Stimulated activated naive CD8-positive, alpha-beta T cell treated with anti-CD3 and anti-CD28 coated beads, Interleukin-15, amount 100 ng/mL, for 72 hours (primary cell): ENCODE measurements at places on chromosomes 11 and 22.

GRCh38 chr11:44578279-44578678 is 12.8 kb downstream of the CD82 start:
- no peak for DNase-seq

GRCh38 chr11:125262830-125263218 is 98.3 kb downstream of the PKNOX2 start:
- DNase-seq = no peak

DNA sequence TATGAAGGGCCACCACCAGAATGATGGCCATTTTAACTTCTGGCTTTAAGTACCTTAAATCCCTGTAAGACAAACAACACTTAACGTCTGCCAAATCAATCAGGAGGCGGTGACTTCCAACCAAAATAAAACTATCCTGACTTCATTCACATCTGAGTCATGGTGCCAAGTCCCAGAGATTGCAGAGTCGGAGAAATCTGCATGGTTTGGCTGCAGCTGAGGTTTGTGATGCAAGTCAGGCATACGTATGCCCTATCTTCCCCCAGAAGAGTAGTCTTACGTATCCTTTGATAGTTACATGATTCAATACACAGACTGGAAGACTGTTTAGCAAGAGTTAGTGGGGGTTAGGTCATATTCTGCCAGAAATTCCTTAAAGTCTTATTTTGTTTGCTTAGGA is 1.7 kb upstream of the GAB2 start:
- no peak for DNase-seq

DNA sequence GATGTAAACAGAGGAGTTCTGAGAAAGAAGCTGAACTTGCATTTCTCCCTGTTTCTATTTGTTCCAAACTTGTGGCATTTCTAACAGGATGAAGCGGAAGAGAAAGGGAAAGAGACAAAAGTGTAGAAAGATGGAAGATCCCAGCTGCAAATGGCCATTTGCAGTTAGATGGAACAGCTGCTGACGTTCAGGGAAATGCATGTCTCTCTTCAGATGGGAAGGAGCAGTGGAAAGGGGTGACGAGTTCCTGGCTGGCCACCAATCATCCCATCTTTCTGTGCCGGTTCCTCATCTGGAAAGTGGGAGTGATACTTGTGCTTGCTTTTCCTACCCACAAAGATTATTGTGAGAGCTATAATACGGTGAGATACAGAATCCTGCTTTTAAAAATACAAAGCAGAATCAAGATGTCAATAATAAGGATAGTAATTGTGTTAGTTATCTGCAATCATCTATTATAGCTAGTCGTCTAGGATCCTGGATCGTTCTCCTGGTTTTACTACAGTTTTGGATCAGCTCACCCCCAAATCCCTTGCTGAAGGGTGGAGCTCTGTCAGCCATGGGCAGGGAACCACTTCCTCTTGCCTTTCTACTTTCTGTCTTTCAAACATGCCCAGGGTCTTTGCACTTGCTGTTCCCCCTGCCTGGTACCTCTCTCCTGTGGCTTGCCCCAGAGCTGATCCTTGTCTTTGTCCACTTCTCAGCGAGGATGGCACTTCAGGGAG is 1.2 kb upstream of the TIMP3 start:
- no peak for DNase-seq

- no peak for DNase-seq
Measured at GRCh38 chr11:74048993-74049392, 40.1 kb upstream of the UCP3 start.

DNA sequence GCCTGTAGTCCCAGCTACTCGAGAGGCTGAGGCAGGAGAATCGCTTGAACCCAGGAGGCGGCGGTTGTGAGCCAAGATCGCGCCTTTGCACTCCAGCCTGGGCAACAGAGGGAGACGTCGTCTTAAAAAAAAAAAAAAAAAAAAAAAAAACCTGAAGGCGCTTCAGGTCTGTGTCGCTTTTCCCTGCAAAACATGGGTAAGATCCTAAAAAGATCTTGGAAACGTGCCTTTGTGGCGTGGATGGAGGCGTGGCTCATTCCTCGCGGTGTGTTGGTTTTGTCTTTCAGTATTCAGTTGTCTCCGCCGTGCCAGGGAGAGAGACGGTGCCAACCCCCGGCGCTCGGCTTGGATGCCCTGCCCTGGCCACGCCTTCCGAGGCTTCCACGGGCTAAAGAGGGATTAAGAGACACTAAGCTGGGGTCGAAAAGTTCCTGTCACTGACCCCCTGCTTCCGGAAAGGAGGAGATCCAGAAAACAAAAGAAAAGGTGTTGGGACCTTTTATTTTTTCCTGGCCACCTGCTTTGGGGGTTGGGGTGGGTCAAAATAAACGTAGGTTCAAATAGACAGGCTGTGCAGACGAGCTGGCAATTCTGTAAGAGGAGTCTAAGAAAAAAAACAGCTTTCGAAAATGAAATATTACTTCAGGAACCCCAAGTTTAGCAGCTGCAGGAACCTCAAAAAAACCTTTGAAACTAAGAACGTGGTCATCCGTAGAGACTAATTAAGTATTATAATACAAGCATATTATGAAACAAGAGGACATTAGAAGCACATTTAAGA is 1.1 kb upstream of the SLC35F2 start:
- peak; percentile 30 for DNase-seq

DNA sequence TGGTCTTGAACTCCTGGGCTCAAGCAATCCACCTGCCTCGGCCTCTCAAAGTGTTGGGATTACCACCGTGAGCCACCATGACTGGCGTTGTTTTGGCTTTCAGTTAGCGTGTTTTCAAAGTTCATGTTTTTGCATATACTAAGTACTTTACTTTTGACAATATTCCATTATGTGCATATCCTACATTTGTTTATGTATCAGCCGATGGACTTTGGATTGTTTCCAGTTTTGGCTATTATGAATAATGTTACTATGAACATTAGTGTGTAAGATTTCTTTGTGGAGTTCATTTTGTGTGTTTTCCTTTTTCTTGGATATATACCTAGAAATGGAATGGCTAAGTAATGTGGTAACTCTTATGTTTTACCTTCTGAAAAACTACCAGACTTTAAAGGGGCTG is 9.9 kb downstream of the CSTF3 start:
- DNase-seq = no peak

DNA sequence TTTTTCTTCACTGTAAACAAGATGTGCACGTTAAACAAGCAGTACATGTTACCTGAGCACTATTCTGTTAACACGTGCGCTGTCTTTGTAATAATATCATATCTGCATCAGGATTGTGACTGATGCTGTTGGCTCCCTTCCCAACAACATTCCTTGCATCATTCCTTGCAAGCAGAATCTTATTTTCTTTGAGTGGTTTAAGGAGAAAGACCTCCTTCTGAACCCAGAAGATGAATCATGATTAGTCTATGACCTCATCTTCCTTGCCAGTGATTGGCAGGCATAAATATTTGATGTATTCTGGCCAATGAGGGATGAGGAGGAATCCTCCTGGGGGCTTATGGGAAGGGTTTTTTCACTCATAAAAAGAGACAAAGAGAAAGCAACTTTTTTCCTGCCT is 46.2 kb downstream of the C11orf71 start:
- no peak for DNase-seq
